NB4 (cell line): ENCODE measurements at places on chromosomes 12 and 14.

DNA sequence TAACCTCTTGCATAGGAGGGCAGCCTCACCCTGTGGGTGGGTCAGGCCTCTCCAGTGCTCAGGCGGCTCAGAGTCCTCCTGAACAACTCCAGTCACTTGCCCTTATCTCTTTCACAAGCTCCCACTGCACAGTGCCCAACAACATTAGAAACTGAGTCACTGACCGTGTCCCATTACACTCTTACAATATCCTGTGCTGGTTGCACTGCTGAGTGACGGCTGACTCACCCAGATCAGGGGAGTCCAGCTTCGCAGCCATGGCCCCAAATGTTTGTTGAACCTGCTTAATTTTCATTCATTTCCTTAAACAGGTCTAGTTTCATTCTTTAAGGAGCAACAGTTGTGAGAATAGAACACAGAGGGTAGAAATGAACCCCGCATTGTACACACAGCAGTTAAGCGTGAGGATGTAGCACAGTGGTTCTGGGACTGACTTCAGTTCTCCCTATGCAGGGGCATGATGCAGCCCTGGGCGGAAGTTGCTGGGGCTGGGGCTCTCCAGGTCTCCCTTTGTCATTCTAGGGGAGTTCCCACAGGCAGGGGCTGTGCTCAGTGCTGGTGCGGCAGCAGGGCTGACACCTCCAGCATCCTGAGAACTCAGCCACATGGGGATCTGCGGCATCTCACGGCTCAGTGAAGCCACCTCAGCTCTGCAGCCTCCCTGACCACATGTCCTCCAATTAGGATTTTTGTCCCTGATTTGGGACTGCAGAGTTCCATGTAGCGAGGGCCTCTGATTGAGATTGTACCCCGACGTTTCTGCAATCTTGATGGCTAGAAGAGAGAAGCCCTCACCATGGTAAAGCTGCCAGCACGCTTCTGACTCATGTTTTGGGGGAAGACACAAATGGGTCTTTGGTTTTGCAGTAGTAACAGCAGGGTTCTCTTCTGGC is 16.1 kb downstream of the GPR68 start:
- DNase-seq, result peak; percentile 87

DNA sequence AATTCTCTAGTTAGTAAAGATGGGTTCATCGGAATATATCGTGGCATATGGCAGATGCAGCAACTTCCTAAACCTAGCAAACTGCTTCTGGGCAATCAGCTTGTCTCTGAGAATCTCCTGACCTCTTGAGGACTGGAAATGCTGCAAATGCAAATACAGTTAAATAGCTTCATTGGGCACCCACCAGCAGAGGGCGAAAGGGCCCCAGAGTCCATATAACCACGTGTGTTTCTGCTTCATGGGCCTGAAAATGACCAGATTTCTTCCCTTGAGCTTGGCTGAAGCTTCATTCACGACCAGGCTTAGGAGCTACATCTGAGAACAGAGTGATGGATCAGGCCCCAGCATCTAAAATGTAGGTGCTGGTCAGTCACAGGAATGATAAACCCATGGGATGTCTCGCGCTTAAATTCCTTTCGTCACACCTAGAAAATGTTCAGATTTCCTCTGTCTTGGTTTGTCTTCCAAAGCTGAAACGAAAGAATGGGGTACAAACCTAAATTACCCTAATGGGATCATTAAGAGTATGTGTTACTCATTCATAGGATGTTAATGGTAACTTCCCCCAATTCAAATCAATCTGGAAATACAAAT is 1482.5 kb upstream of the TMEM132C start:
- peak; percentile 63 for DNase-seq

GRCh38 chr14:89196545-89196944 is 220.5 kb downstream of the FOXN3 start:
- no peak for DNase-seq

DNA sequence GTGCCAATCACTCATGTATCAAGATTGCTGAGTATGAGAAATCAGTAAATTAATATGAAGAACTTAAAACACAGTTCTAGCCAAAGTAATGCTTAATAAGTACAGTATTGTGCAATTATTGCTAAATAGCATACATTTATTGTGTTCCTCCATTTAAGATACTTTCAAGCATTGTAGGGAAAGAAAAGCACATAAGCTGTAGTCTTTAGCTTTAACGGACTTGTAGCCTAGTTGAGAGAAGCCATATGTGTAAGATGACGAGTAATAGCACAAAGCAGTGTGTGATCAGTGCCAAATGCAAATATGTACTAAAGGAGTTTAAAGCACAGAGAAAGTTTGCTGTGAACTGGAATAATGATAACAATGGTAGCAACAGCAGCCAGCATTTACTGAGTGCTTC is 38.1 kb downstream of the ETV6 start:
- DNase-seq, result no peak

- no peak for DNase-seq
These were observed 2.4 kb upstream of the TBX3 start for GRCh38 chr12:114686426-114686772.

GRCh38 chr12:91718326-91718725 is 427.3 kb downstream of the BTG1 start:
- no peak for DNase-seq

DNA sequence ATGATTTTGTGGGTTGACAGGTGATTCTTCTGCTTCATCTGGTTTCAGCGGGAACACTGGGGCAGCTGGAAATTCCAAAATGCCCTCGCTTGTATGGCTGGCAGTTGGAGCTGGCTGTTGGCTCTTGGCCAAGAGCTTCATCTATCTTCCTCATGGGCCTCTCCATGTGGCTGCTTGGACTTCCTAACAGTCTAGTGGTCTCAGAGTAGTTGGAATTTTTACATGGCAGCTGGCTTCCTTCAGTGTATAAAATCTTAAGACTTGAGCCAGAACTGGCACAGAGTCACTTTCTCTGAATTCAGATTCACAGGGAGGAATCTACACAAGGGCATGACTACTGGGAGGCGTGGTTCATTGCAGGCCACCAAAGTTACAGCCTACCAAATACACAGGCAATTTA is 204.9 kb upstream of the RMST start:
- no peak for DNase-seq

DNA sequence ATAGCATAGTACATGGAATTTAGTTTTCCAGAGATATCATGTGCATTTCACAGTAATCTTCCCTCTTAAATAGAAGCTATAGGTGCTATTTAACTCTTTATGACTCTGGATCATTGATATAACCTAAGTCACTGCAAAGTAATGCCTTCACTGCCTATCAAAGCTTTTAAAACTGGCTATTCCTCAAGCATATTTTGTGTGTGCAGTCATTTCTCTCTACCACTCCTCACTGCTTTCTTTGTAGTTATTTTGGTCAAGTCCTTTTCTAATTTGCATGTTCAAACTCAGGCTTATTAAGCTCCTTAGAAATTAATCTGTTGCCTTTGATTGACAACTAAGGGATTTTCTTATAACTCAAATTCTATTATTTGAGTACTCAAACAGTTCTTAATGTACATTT is 79.4 kb upstream of the PLEKHG7 start:
- DNase-seq, result no peak

GRCh38 chr12:6613015-6613775 is 6.0 kb upstream of the CHD4 start:
- DNase-seq, result peak; percentile 91

DNA sequence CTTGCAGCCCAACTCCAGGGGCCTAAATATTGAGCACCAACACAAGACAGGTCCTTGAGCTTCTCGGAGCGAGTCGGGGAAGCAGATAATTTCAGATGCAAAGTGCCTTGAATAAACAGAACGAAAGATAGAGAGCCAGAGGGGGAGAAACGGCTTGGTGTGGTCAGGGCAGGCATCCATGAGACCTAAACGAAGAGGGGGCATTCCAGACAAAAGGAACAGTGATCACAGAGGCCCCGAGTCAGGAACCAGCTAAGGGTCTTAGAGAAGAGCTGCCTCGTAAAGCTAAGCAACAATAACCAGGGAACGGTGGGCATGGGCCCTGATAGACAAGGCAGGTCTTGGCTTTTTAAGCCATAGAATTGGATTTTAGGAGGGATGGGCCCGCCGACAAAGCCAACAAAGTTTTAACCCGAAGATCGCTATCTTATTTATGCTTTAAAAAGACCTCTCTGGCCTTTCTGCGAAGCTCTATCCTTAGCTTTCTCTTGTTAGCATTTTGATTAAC is 421 bp upstream of the ACADS start:
- DNase-seq, result no peak

- no peak for DNase-seq
These were observed 52.5 kb upstream of the PPP2R5C start for GRCh38 chr14:101708853-101709532.
